Upper lobe of right lung (tissue), 1 donor: ENCODE measurements at places on chromosomes 7 and 10. TPM values are rescaled to one million over a fixed set of nuclear protein-coding genes. Genes with fewer than 3 reads are reported as not detected.

The CRTAC1 gene
- 128 TPM for total RNA-seq

The MYH16 gene
- not detected for total RNA-seq

The PRPS1L1 gene
- not detected for total RNA-seq

DNA sequence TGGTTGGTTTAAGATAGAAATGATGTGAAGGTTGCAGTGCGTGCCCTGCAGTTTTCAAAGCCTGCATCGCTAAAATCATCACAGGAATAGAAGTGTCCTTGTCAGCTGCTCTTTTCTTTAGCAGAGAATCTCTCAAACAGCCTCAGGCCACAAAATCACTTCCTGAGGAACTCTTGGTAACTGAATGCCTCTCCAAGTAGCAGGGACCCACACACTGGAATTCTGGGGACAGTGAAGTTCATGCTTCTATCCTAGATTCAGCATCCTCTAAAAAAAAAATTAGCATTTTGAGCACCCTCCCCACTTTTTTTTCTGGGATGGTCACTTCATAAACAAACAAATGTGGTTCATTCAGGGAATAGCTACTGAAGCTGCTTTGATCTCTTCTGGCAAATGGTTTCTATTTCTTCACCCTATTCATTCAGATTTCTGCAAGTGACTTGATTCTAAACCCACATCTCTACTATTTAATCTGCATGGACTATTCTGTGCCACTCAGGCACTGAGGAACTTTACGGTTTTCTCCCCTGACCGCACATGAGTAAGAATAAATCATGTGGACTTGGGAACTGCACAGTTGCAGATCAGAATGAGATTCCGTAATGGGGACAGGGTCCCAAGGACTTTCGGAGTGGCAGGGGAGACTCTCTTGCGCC lies 306.9 kb downstream of the FRMD4A start:
- H3K36me3 ChIP-seq, result no peaks in the 10 kb centered on the region

DNA sequence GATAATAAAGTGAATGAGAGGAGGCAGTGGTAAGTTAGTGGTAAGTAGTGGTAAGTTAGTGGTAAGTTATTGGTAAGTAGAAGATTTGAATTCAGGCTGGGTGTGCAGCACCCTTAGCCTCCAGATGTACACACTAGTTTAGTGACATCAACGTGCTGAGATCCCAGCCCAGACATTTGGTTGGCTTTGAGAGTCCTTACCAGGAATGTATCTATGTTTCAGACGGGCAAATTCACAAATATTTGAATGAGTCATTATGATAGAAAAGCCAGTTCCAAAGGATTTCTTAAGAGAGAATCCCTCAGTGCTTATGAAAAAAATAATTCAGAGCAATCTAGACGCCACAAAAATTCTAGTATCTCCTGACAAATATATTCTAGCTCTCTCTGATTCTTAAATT lies 70.0 kb downstream of the ARL4A start:
- H3K4me1 ChIP-seq, result no peaks in the 10 kb centered on the region
- no peak overlapping the region for H3K27ac ChIP-seq
- DNase-seq, result no peak
- H3K27me3 ChIP-seq, result no peaks in the 10 kb centered on the region
- no peaks in the 10 kb centered on the region for H3K36me3 ChIP-seq
- no peak overlapping the region for H3K4me3 ChIP-seq

DNA sequence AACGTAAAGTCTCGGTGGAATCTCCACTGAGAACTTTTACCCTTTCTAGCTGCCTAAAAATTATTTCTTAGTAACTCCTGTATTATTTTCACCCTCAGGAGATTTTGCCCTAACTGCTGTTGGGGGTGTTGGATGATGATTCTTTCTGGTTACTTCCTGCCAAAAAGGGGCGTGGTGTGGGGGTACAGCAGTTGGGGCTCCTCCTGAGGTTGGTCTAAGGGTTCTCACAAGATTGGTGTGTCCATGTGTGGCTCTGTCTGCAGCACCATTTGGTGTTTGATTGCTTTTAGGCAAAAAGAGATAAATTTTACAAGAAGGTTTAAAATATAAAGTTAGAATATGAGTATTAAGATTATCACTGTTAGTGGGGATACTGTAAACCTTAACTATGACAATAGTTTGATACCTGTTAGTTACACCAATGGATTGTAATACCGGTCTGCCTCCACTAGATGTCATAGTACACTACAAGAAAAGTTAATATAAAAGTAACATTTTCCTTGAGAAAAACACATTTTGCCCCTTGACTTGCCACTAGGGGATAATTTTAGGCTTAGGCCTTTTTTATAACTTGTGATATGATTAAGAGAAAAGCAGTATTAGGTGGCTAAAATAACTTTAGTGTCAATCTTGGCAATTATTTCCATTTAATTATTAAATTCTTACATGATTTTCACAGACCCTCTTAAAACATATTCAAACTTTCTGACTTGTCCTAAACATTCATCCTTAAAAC lies 928.7 kb downstream of the IPMK start:
- H3K4me3 ChIP-seq, result no peak overlapping the region
- H3K4me1 ChIP-seq, result no peaks in the 10 kb centered on the region
